Hematopoietic multipotent progenitor cell treated with erythropoietin and hydrocortisone succinate and interleukin-3 and kit ligand, for 17 days (in vitro differentiated cells): ENCODE measurements at places on chromosomes 12 and 14.

GRCh38 chr14:61222388-61222787 is 58.8 kb downstream of the TMEM30B start:
- no peak for DNase-seq

GRCh38 chr14:24376448-24377070 is 8.6 kb downstream of the NFATC4 start:
- no peak for DNase-seq

GRCh38 chr14:92622311-92622710 is 108.7 kb downstream of the RIN3 start:
- DNase-seq, result no peak

DNA sequence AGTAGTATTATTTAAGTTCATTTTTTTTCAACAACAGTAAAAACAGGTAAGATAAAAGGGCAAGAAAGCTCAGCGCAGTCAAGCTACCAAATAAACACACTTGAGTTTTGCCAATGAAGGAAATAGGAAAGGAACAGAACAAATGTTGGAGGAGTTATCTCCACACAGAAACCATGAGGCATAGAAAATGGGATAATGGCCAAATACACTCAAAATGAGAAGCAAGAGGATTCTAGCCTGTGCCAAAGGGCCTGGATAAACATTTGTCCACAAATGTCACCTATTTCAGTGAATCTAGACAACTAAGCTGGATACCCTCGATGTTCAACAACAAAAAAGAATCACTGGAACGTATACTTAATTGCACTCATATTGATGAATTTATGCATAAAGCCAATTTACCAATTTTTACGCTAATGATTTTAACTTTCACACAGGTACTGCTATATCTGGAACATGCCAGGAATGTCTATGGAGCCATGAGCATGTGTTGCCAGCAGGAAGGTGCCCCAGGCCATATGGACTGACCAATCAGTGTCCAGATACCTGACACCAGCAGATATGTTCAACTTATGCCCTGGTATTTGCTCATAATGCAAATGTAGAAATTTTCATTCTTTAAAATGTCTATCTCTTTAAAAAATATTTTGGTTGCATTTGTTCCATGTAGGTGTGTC is 21.1 kb downstream of the ST8SIA1 start:
- DNase-seq, result no peak

GRCh38 chr12:12070674-12071656 is at the start of gene BCL2L14:
TSS of gene BCL2L14 (plus strand) at chr12:12070939. CDS start at chr12:12079306, 8,367 bp downstream.
- DNase-seq, result no peak

DNA sequence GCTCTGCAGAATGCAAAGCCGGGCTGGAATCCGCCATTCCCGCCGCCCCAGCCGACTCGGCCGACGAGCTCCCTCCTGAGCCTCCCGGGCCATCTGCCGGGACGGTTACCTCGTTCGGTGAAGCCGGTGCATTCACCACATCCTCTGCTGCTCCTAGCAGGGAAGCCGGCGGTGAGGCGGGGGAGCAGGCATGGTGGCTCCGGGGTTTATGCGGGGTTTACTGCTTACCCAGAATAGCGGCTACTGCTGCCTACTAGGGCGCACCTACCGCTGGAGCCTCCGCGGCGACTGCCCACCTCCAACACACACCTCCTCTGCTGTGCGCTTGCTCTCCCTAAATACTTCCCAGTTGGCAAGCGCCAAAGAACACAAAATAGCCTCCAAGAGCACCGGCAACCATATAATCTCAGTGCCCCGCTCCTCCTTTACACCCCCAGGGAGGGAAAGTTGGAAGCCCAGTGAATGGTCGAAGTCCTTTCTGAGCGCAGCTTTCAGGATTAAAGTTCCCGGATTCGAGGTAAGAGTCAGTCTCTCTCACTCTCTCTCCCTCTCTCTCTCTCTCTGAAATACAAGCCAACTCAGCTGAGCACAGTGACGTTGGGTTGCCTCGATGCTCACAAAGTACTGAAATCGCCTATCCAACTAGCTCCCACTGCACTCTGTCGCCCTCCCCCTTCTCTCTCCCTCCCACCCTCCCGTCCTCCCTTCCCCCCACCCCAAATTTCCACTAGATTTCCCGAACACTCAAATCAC is at the start of gene TBX5:
TSS of gene TBX5 (minus strand) at position 626 of the 753 bp plus-strand sequence. CDS start 2,246 bp downstream, outside the sequence.
- DNase-seq, result no peak

DNA sequence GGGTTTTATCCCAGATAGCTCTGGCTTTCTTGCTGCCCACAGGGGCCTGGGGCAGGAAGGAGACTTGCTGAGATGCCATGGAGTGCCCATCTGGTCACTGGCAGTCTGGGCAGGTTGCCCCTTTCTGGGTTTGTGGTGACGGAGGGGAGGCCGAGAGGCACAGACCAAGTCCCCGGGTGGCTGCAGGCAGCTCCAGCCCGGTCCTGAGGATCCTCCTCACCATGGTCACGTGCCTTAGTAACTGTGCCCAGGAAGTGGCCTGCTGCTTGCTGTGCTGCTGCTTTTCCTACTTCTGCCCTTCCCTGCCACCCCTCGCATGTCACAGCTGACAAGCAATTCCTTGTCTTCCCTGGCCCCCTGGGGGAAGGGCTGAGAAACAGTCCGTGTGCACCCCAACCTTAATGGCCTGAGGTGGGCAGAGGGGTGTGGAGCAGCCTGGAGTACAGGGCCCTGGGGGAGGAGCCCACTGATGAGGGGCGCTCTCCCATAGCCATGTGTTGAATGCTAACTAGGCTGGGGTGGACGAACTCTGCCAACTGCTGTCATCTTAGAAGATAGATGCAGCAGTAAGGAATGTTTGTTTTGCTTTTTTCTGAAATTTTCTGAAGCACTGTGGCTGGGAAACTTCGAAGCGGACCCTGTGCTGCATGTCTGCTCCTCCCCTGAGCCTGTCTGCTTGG is 54.9 kb upstream of the SRSF5 start:
- DNase-seq, result no peak

DNA sequence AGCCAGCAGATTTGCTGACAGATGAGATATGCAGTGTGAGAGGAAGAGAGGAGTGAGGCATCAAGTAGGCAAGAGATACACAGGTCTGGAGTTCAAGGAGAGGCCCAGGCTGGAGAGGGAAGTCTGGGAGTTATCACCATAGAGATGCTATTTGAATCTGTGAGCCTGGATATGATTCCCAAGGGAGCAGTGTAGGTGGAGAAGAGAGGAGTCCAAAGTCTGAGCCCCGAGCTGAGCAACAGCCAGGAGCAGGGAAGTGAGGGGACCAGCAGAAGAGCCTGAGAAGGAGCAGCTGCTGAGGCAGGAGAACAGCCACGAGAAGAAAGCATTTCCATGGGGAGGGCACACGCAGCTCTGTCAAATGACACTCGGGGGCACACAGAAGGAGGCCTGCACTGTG is 20.2 kb upstream of the NXPH4 start:
- DNase-seq, result no peak

- no peak for DNase-seq
These were observed 185.6 kb downstream of the TMEM117 start for GRCh38 chr12:44021471-44021971.

- DNase-seq, result no peak
These were observed 11.1 kb downstream of the PRKAB1 start for GRCh38 chr12:119679081-119679480.

GRCh38 chr14:93953739-93954515 is 22.4 kb downstream of the ASB2 start:
- DNase-seq, result no peak

DNA sequence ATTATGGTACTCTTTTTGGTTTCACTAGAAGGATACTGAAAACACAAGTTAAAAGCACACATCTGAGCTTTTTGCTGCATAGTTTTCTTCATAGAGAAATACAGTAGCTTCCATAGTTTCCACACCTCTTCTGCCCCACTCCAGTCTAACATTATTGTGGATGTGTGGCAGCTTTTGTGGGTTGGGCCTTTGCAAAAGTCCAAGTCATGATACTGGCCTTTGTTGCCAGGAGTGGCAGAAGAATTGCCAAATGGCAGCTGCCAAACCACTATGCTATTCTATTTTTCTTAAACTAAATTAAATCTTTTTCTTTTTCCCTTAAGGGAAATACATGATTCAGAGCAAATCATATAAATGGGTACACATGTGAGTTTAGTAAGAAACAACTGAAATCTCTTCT is 114.8 kb downstream of the PLEKHA5 start:
- no peak for DNase-seq

DNA sequence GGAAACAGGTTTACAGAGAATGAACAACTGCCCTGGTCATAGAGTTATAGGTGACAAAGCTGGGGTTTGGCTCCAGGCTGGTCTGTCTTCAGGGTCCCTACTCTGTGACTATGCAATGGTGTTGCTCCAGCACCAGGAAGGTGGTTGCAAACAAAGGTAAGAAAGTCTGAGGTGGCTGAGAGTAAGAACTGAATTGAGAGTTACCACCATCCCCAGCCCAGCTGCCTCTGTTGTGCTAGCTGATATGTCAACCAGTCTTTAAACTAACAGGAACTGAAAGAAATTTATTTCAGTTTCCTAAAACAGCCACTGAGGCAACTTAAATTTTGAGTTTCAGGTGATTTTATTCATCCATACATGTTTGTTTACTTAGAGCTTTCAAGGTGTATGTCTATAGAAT is 111.0 kb upstream of the LRIG3 start:
- DNase-seq, result no peak
